NCI-H2227 treated with DMSO at 0.1 percent for 48 hours (cell line): ENCODE measurements at places on chromosomes 6 and 20.

DNA sequence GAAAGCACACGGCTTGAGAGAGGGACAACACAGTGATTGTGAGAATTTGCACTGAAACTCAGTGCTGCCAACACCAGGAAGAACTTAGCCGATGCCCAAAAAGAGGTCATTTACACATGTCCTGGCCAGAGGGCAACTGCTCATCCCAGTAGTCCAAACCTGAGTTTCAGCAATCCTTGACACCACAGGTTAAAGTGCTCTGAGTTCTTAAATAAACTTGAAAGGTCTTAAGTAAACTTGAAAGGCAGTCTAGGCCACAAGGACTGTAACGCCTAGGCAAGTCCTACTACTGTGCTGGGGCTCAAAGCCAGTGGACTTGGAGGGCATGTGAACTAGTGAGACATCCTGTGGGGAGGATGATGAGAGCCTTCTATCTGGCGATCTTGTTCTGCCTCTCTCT is 14.1 kb downstream of the SNX14 start:
- DNase-seq, result no peak

- DNase-seq, result no peak
Measured at GRCh38 chr6:28978959-28979561, 26.1 kb downstream of the ZNF311 start.

- DNase-seq, result no peak
Measured at GRCh38 chr6:168706471-168707177, 265.6 kb downstream of the SMOC2 start.

DNA sequence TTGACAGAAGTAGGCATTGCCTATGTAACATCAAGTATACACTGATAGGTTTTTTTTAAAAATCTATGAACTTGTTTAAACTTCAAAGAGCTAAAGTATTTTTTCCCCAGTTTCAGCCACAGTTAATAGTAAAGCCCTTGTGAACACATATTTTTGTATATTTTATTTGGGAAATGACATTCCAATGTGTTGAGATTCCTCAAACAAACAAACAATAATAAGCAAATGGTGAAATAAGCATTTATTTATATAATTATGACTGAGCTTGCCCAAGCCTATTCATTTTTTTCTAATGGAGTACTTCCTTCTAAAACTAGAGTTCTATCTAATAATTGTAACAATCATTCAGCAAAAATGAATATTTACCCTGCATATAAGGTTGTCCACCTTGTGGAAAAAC is 12.5 kb downstream of the SYCP2 start:
- no peak for DNase-seq

DNA sequence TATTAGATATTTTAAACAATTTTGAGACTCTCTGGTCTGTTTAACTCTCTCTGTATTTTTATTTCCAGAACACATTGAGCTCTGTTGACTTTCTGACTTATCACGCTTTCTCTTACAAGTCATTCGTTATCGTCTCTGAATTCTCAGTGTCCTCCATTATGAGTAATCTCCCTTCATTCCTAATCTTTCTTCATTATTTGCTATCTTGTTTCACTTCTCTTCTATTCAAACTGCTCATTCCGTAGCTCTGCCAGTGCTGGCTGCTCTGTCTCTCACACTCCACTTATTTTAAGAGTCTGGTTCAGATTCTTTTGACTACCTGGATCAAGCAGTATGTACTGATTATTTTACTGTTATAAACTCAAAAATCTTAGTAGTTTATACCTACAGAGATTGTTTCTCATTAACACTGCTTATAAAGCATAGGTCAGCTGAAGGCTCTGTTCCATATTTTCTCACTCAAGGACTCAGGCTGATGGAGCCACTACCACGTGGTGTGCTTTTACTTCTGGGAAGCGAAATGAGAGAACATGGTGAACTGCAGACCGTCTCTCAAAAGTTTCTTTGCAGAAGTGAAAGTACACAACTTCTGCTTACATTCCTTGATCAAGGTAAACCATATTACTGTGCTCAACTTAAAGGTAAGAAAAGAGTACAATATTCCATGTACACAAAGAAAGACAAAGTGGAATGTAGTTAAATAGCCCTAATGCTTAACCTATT is 485.2 kb downstream of the GRIK2 start:
- DNase-seq, result no peak

DNA sequence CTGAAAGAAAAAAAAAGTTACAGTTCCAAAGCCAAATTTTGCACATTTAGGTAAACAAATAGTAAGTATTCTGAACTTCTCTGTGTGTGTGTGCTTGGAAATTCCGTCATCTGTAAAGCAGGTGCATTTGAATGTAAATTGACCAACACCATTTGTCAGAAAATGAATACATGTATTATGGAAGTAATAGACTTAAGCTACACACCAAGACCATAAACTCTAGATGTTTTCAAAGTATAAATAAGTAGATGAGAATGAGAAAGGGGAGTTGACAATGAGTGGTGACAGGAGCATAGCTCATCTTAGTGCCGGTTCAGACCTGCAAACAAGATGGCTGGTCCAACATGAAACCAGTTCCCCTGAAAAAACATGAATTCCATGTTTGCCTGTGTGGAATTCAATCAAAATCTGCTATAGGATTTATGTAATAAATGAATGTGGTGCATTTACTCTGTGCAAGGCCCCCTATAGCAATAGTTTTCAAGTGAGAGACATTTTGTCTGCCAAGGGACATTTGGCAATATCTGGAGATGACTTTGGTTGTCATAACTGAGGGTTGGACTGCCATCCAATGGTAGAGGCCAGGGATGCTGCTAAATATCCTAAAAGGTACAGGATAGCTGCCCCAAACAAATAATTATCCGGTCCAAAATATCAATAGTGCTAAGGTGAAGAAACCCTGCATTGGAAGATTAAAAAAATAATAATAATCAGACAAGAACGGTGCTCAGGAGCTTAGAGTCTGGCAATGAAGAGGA is 11.0 kb upstream of the FILIP1 start:
- DNase-seq, result no peak
